ENCODE measurements at places on chromosomes 4 and X.

DNA sequence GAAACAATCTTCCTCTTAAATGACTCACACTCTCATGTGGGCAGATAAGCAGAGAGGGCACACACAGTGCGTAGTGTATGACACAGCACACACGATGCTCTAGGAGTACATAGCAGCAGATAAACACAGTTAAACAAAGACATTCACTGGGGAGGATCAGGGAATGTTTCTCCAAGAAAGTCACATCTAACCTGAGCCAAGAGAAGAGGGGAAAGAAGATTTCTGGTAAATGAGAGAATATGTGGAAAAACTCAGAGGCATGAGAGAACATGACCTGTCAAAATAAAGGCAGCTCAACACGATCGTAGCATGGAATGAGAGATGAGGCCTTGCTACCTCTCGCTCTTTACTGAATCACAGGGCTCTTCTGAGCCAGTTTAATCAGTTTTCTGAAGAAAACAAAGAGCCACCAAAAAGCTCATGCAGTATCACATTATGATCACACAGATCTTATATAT, 251.0 kb downstream of the ANK2 start:
- no peak for DNase-seq

DNA sequence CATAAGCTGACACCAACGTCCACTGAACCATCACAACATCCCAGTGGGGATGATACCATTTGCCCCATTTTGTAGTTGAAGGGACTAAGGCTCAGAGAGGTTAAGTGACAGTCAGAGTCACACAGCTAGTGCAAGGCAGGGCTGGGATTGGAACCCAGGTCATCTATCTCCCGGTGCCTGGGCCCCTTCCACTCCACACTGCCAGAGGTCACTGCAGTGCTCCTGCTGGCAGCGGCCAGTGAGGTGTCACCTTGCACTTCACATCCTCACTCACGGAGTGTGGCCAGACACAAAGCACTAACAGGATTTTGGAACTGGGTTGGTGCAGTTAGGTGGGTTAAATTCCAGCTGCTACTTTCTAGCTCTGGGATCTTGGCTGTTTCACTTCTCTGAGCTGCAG, 118.7 kb downstream of the ENPP6 start:
- DNase-seq, result no peak

- DNase-seq, result no peak
Observed at GRCh38 chr4:138492176-138492575, 250.0 kb upstream of the SLC7A11 start.

- DNase-seq, result no peak
Observed at GRCh38 chrX:12868747-12869146, 1.9 kb downstream of the TLR7 start.

- no peak for DNase-seq
Observed at GRCh38 chrX:96906741-96907140, 23.0 kb downstream of the RPA4 start.

GRCh38 chr4:36337665-36338185, 56.3 kb downstream of the DTHD1 start:
- no peak for DNase-seq

GRCh38 chrX:110536816-110537215, 178.2 kb downstream of the RTL9 start:
- DNase-seq, result no peak

DNA sequence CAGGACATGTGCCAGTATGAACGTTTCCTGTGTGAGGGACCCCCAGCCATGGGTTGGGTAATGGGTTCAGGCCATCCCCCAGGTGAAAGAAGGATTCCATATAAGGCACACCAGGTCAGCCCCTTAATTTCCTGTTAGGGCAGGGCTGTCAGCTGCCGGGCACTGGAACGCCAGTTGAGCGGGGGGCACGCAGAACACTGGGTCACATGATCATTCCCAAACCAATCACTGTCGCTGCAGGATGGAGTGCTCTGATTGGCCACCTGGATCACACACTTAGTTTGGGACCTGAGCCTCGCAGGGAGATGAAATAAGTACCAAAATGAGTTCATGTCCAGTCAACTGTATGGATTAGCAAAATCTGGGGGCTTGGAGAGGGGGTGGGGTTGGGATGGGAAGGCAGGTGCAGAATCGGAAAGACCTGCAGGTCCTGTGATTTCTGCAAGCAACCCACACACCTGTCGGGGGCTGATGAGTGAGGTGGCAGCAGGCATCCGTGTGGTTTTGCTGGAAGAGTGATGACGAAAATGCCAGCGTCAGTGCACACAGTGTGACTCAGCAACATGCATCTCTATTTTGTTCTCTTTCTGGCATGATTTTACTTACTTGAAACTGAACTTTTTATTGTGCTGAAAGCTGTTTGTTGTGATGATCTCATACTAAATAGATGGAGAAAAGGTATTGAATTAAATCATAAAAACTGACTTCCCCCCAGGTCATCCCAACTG, 32.2 kb downstream of the RNF212 start:
- peak; percentile 12 for DNase-seq

- DNase-seq, result no peak
Observed at GRCh38 chr4:125464146-125464545, 149.4 kb downstream of the FAT4 start.

- no peak for DNase-seq
Observed at GRCh38 chr4:153781280-153781679, 7.6 kb downstream of the SFRP2 start.

- DNase-seq, result no peak
Observed at GRCh38 chrX:151790481-151791160, 56.1 kb downstream of the CNGA2 start.

- no peak for DNase-seq
Observed at GRCh38 chr4:130110189-130110588, 1014.2 kb downstream of the C4orf33 start.

GRCh38 chrX:153370293-153371055, 30.7 kb downstream of the PNMA6E start:
- no peak for DNase-seq

DNA sequence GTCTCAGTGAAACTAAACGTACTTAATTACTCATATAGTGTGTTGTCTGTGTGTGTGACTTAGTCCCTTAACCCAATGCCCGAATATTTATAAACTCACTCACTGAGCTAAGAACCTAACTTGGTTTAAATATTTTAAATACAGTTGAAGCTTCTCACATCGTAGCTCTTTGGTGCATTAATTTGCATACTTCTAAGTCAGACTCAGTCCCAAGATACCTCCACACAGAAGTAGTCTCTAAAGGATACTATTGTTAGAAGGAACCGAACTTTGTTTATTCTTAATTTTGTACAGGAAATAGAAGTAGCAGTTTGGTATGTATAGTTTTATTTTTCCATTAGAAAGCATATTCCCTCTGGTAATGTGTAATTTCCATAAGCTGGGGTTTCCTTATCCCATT, 54.0 kb upstream of the NKAP start:
- DNase-seq, result no peak

Measured in central memory CD4-positive, alpha-beta T cell (primary cell).